Mucosa of gallbladder (tissue), 1 donor: ENCODE measurements at places on chromosomes 7 and 10. TPM values are rescaled to one million over a fixed set of nuclear protein-coding genes. Genes with fewer than 3 reads are reported as not detected.

CPA4 gene
- 0.43 TPM for total RNA-seq

WNT8B gene
- total RNA-seq = not detected

ZNF727 gene
- total RNA-seq = 4.0 TPM

LRRN3 gene
- total RNA-seq = 0.81 TPM

UCN3 gene
- 0.58 TPM for total RNA-seq

CUTC gene
- total RNA-seq = 17.5 TPM

TRPV5 gene
- not detected for total RNA-seq

DKK1 gene
- 9.3 TPM for total RNA-seq

VSTM4 gene
- total RNA-seq = 13.1 TPM

ZC3HAV1L gene
- 9.0 TPM for total RNA-seq

TYSND1 gene
- total RNA-seq = 21.4 TPM
